ENCODE measurements at places on chromosomes 11 and 22.

GRCh38 chr11:96013461-96014213 lies 89.7 kb upstream of the MTMR2 start:
- H3K4me1 ChIP-seq: peaks cover 44% of the 10 kb centered on the region
- ATAC-seq: no peak
- peak overlapping the region; percentile 85 for H3K27ac ChIP-seq
- H3K27me3 ChIP-seq: no peaks in the 10 kb centered on the region

- no peaks in the 10 kb centered on the region for H3K4me1 ChIP-seq
- H3K27ac ChIP-seq: no peak overlapping the region
- no peak overlapping the region for H3K4me3 ChIP-seq
- H3K36me3 ChIP-seq: no peaks in the 10 kb centered on the region
- ATAC-seq: peak; percentile 80
Observed at GRCh38 chr11:2428322-2428795, 16.0 kb downstream of the TRPM5 start.

GRCh38 chr11:56670984-56671383 lies 7.5 kb downstream of the OR5AR1 start:
- no peaks in the 10 kb centered on the region for H3K27me3 ChIP-seq
- no peak for ATAC-seq
- no peak overlapping the region for H3K4me3 ChIP-seq
- no peaks in the 10 kb centered on the region for H3K4me1 ChIP-seq
- no peaks in the 10 kb centered on the region for H3K36me3 ChIP-seq

DNA sequence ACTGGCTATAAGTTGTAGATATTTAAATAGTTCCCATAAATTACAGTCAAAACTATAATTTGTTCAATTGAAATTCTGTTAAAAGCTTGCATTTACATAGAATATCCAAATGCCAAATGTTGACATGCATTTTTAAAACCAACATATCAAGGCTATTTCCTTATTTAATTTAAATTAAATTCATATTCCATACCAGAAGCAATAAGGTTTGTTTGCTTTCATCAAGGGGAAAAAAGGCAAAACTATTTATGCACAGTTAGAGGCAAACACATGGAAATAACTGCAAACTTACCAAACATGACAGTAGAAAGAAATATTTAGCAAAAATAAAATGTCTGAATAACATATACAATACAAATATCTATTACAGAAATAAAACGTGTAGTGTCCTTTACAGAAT lies 1581.2 kb upstream of the TENM4 start:
- H3K27ac ChIP-seq: no peak overlapping the region
- H3K4me3 ChIP-seq: no peak overlapping the region
- H3K4me1 ChIP-seq: no peaks in the 10 kb centered on the region
- no peaks in the 10 kb centered on the region for H3K36me3 ChIP-seq
- no peak for ATAC-seq
- H3K27me3 ChIP-seq: no peaks in the 10 kb centered on the region

DNA sequence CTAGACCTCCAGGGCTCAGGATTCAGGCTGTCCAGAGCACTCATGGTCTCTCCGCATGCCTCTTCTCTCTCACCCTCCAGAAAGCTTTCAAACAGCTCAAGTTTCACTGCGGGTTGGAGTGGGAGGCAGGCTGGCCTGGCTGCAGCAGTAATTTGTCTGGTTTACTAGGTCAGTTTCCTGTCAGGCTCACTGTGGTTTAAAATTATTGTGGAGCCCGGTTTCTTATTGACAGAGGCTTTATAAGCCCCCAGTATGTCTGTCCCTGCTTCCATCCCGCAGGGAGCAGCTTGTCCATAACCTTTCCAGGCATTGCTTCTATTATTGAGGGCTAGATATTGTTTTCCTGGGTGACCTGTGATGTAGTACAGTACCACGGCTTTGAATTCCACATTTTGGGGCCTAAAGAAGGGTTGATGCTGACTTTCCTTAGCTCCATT lies 235.3 kb upstream of the SORL1-AS1 start:
- no peaks in the 10 kb centered on the region for H3K4me1 ChIP-seq
- peaks cover 9% of the 10 kb centered on the region for H3K27me3 ChIP-seq
- no peak overlapping the region for H3K4me3 ChIP-seq

- no peaks in the 10 kb centered on the region for H3K36me3 ChIP-seq
- peak; percentile 38 for ATAC-seq
- no peak overlapping the region for H3K4me3 ChIP-seq
- peaks cover 28% of the 10 kb centered on the region for H3K4me1 ChIP-seq
- H3K27me3 ChIP-seq: peaks cover 72% of the 10 kb centered on the region
Observed at GRCh38 chr11:62922653-62923431, 1.7 kb upstream of the CHRM1 start.

- H3K27me3 ChIP-seq: no peaks in the 10 kb centered on the region
- peaks cover 15% of the 10 kb centered on the region for H3K36me3 ChIP-seq
- ATAC-seq: no peak
- H3K27ac ChIP-seq: peak overlapping the region; percentile 74
- H3K4me3 ChIP-seq: peak overlapping the region; percentile 57
Observed at GRCh38 chr22:40334899-40335298, 11.4 kb upstream of the ADSL start.

DNA sequence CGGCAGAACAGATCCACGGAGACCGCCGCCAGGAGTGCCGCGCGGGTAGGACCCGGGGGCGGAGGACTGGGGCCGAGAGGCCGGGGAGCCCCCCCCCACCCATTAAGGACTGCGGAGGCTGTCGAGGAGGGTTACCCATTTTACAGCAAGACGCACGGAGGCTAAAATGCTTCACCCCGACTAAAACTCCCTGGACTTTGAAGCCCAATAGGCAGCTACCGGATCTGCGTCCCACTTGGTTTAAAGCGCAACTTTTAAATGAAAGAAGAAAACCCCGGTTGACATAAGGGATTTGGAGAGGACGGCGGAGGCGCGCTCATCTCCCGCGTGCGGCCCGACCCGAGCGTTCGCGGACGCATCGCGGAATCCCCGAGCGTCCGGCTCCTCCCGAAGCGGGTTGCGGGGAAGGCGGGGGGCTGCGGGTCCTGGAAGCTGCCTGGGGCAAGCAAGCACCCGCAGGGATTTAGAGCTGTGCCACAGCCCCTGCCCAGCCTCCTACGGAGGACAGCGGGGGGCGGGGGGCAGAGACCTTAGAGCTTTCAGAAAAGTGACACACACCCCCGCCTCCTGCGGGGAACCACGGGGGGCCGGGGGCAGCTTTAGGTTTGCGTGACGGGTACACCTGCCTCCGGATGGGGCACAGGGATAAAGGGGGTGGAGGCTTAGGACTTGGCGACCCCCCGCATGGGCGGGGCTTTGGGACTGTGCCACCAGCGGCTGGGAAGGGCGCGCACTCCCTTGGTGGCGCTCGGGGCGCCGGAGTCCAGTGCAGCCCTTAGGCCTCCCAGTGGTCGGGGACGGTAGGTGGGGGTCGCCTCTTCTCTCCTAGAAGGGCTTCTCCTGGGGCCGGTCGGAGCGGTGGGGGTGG lies 760 bp upstream of the CELSR1 start:
- peak overlapping the region; percentile 65 for H3K4me3 ChIP-seq
- peaks cover 49% of the 10 kb centered on the region for H3K27me3 ChIP-seq
- H3K27ac ChIP-seq: no peak overlapping the region
- no peak for ATAC-seq
- H3K4me1 ChIP-seq: peaks cover 14% of the 10 kb centered on the region

- no peak overlapping the region for H3K4me3 ChIP-seq
- no peaks in the 10 kb centered on the region for H3K4me1 ChIP-seq
- H3K27me3 ChIP-seq: peaks cover 15% of the 10 kb centered on the region
Observed at GRCh38 chr11:134712228-134713145, 300.4 kb upstream of the B3GAT1 start.

GRCh38 chr11:82976786-82977185 lies 75.2 kb downstream of the DDIAS start:
- peak; percentile 57 for ATAC-seq
- H3K4me3 ChIP-seq: no peak overlapping the region
- no peaks in the 10 kb centered on the region for H3K27me3 ChIP-seq
- H3K27ac ChIP-seq: peak overlapping the region; percentile 53

Data from stimulated activated memory B cell treated with anti-CD40 and anti-IgM and Interleukin-4, amounts not matched to agents 10 μg/mL and 1 μg/mL and 100 μg/mL, for 72 hours (primary cell).